M059J (cell line): ENCODE measurements at places on chromosomes 4 and X. TPM values are rescaled to one million over a fixed set of nuclear protein-coding genes. Genes with fewer than 3 reads are reported as not detected.

- no peak for DNase-seq
Observed at GRCh38 chr4:155609455-155610059, 57.1 kb upstream of the GUCY1A1 start.

DNA sequence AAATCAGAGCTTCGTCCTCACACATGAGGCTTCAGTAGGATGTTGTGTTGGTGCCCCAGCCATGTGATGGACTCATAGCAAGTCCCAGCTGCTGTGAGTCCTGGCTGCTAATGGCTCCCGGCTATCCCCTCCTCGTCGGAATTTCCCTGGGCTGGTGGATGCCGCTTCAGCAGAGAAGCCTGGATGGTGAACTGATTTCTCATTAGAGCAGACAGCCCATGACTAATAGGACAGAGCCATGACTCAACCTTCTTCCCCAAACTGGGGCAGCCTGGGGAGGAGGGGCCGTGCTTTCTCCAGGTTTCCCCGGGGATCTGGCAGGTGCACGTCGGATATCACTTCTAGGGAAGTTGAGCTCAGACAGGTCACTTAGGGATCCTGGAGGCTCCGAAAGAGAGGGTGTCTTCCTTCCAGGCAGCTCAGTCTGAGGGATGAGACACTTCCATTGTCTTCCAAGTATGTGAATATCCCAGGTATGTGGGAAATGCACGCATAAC is 112.7 kb downstream of the ASMT start:
- peak; percentile 97 for DNase-seq

The TCP11X2 gene
- not detected in 2 replicates for total RNA-seq

DNA sequence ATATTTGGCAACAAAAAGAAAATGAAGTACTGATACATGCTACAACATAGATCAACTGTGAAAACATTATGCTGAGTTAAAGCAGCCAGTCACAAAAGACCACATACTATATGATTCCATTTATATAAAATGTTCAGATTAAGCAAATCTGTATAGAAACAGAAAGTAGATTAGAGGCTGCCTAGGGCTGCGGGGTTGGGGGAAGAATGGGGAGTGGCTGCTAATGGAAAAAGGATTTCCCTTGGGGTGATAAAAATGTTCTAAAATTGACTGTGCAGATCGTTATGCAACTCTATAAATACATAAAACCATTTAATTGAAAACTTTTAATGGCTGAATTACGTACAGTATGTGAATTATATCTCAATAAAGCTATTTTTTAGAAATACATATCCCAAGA is 46.8 kb downstream of the NEK1 start:
- no peak for DNase-seq

GRCh38 chrX:63746278-63746677 is 38.7 kb downstream of the ARHGEF9 start:
- DNase-seq, result no peak

The MTTP gene
- 0.22 and 1.9 TPM in 2 replicates for total RNA-seq

DNA sequence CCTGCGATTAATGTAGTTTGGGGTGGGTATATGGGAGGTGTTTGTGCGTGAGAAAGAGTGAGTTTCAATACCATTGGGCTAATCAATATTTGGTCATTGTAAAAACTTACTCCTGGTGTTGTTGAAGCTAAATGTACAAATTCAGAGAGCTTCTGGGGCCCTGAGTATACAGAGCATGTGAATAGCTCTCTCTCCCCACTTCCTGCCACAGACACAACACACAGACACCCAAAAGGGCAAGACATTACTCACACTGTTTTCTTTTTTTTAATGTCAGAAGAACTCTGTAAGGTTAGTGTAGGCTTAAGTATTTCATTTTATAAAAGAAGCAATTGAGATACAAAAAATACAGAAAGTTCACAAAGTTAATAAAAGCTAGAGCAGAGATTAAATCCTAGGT is 151.3 kb upstream of the KCNIP4 start:
- DNase-seq, result peak; percentile 10

DNA sequence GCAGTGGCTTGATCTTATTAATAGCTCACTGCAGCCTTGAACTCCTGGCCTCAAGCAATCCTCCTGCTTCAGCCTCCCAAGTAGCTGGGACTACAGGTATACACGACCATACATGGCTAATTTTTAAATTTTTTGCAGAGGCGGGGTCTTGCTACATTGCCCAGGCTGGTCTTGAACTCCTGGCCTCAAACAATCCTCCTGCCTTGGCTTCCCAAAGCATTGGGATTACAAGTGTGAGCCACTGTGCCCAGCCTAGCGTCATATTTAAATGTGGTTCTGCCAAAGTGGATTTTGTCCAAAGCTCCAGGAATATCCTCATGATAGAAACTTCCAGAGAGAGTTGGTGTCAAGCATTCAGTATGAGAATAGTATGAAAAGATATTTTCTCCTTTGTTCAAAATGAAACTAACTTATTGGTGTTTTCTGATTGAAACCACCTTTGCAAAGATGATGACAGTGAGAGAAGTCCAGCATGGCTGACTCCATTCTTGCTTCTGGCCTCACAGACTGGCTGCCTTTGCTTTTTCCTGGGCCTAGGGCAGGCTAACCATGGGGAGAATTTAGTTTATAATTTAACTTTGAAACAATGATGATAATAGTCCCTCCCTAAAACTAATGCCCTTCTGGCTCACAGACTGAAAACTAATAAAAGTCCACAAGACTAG is 129.0 kb downstream of the C4orf51 start:
- no peak for DNase-seq

The NPNT gene
- 0.07 TPM in 1 of 2 replicates, not detected in the other for total RNA-seq

- peak; percentile 40 for DNase-seq
Observed at GRCh38 chr4:96009427-96010119, 169.7 kb downstream of the PDHA2 start.

GRCh38 chrX:2875798-2876399 is 47.2 kb downstream of the GYG2 start:
- DNase-seq, result peak; percentile 10

DNA sequence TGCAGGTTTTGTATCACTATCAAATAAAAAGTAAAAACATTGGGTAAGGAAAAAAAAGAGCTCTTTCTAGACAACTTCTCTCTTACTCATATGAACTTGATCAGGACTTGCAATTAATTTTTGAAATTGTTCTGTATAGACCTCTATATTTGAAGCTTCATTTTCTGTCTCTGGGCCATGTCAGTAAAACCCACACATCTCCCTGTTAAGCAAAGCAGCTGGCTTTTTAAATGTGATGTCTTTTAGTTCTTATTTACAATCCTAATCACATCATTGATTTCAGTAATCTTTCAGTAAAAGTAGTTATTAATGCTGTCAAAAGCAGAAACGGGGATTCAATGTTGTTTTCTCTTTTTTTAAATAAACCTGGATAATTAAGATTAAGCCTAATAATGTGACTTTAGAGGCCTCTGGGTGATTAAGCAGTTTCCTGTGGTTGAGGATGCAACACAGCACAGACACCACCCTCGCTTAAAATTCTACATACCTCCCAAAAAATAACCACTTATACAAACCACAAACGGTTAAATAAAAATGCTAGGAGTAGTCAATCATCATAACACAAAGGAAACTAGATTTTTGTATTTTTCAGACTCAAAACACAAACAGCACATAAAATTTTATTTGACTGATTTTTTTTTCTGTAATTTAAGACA is 5.2 kb upstream of the PCDH10 start:
- DNase-seq, result no peak

The TMPRSS11D gene
- not detected in 2 replicates for total RNA-seq

The ASB12 gene
- not detected in 2 replicates for total RNA-seq

The RIPPLY1 gene
- not detected in 2 replicates for total RNA-seq

DNA sequence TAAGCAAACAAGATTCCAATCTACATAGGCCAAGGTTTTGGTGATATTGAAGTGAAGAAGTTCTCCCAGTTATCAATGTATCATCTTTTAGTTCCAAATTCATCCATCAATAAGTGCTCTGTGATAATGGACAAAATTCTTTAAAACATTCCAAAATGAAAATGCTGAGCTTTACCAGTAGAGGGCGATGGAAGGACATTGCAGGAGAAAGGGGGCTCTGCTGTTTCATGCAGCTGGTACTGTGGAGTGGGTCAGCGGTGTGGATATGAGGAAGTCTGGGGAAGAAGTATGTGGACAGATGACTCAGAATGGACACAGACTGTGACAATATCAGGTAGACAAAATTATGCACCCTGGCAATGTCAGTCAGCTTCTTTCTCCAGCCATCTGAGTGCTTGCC is 46.6 kb upstream of the HS6ST2 start:
- peak; percentile 17 for DNase-seq

- DNase-seq, result no peak
Observed at GRCh38 chr4:76311896-76312331, 5.4 kb downstream of the STBD1 start.

DNA sequence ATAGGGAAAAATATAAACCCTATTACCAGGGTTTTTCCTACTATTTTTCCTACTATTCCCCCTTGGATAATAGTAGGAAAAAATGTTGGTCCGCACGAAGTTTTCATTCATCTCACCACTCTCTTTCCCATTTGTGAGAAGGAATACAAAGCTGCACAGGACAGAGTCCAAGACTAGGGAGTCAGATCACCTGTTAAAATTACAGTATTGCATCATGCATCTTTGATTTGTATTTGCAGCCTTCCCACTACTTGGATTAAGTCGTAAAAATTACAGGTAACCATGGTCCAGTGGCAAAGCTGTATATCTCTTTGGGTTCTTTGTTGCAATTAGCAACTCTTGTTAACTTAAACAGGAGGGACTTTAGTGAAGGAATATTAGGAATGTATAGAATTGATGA is 121.5 kb downstream of the FNIP2 start:
- DNase-seq, result no peak

The UGT2B10 gene
- total RNA-seq, result not detected in 2 replicates

- DNase-seq, result no peak
Observed at GRCh38 chrX:155086961-155087735, 15.8 kb downstream of the BRCC3 start.

DNA sequence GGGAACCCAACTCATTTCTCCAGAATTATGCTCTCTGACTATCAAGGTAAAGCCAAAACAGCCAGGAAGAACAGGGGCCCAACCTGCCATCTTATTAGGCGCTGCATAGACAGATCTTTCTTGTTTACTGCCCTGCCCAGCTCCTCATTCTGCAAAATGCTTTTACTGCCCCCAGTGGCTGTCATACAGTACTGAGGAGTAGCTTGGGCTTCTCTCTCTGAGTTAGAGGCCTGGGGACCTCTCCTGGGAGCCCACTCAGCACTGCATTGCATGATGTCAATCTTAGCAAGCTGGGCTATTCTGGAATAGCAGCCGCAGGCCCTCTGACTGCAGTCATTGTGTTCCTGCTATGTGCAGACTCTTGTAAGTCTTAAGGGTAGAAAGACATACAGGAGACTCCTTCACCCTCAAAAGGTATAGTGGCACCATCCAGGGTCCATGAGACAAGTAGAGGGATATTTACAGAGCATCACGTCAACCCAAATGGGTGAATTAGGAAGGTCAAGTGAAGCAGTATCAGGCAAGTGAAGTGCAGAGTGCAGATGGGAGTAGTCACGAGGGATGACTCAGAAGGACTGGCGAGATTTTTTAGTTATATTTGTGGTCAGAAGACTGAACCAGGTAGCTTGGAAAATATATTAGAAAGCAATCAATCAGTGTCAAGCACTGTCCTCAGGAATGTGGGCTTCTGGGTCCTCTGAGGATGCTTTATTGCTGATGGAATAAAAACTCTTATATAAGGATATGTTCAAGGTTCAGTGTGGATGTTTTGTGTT is 294.1 kb upstream of the SFRP2 start:
- DNase-seq, result peak; percentile 87

- no peak for DNase-seq
Observed at GRCh38 chr4:76980261-76980660, 30.7 kb downstream of the SEPTIN11 start.

GRCh38 chr4:28490669-28491068 is 1630.0 kb downstream of the STIM2 start:
- DNase-seq, result peak; percentile 8

- DNase-seq, result no peak
Observed at GRCh38 chr4:1368421-1369090, 21.5 kb downstream of the UVSSA start.

The PWWP3B gene
- total RNA-seq, result not detected in 2 replicates

DNA sequence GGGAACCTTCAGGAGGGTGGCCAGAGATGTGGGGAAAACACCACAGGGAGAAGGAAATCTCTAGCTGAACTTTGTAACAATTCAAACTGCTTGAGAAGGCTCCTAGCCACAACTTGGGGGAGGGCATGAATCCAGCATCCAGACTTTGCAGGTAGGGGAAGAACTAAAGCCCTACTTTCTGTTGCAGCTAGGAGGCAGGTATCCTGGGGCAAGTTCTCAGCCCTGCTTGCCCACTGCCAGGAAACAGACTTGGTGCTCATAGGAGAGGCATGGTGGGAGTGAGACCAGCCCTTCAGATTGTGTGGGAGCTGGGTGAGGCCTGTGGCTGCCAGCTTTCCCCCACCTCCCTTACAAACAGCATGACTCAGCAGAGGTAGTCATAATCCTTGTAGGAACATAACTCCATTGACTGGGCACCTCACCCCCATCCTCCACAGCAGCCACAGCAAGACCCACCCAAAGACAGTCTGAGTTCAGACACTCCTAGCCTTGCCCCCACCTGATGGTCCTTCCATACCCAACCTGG is 209.5 kb upstream of the CPEB2 start:
- peak; percentile 28 for DNase-seq

The BRS3 gene
- not detected in 2 replicates for total RNA-seq

DNA sequence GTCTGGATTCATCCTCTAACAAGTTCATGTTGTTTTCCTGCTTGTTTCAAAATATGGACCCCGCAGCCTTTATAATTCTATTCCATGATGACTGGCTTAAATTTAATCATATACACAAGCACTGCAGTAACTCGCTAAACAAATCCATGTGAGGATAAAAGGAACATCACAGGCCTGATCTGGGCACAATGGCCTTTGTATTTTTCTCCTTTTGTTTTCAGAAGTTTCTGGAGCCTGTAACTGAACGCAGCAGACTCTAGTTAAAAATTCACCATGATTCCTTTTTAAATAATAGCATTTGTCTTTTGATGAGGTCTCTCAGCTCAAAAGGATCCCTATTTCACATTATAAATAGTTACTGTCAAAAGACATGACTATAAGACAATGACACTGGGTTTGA is 30.2 kb upstream of the TMEM184C start:
- DNase-seq, result no peak

GRCh38 chrX:1592470-1593142 is 1.2 kb downstream of the AKAP17A start:
- DNase-seq, result no peak

DNA sequence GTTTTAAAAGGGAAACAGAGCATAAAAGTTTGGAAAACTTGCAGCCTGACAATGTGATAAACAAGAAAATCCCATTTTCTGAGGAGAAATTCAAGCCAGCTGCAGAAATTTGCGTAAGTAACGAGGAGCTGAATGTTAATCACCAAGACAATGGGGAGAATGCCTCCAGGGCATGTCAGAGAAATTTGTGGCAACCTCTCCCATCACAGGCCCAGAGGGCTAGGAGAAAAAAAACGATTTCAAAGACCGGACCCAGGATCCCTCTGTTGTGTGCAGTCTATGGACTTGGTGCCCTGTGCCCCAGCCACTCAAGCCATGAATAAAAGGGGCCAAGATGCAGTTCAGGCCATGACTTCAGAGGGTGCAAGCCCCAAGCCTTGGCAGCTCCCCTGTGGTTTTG is 355.4 kb upstream of the NDST3 start:
- DNase-seq, result no peak

The TGIF2LX gene
- total RNA-seq, result not detected in 2 replicates
